AML-193 (cell line): ENCODE measurements at places on chromosomes 7 and 10.
A peak's percentile ranks its signal among the peaks of the same experiment; 100 is the strongest.

- DNase-seq: no peak
These were observed 639 bp downstream of the DYDC2 start for GRCh38 chr10:80356989-80357850.

GRCh38 chr10:67602268-67602950 lies 93.6 kb downstream of the CTNNA3 start:
- no peak for DNase-seq

DNA sequence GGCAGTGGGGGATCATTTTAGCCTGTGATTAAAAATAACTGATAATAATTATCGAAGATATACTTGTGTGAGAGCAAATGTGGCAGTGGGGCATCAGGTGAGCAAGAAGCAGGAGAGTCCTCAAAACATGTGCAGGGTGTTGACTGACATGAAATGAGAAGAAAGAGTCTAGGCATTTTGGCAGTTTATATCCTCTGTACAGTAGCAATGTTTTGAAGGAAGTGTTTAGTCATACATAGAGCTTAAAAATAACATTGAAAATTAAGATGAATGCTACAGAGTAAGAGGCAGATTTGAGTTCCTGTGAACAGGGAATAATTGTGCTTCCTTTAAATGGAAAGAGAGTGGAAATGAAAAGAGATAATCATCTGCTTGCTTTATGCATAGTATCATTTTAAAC lies 47.4 kb downstream of the VPS50 start:
- no peak for DNase-seq

DNA sequence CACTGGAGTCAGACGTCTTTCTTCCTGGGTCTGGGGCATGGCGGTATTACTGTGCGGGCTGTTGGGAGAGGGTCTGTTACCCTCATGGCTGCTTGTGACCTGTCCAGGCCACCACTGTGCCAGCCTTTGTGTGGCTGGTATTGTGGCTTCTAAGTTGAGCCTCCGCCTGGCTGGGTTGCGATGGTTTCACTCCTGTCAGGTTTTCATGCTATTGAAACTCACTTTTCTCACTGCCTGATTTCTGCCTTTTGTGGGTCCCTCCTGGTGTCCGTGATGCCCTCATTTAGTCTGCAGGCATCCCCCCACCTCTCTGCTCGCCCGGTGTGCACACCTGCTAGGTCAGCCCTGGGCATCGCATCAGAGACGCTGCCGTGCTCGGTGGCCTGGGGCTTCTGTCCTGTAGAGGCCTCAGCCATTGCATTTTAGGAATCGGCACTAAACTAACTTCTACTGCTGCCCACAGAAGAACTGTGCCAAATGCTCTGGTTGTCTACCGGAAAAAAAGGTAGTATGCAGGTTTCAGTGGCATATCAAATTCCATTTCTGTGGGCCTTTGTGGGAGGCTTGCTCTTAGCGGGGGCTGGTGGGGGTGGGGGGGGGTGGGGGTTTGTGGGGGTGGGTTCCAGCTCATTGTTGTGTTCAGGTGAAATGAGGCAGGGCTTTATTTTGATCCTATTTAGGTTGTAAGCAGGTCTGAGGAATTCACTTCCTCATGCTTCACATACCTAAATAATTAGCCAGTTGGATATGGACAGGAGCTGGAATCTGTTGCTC lies 64.3 kb downstream of the MGMT start:
- no peak for DNase-seq

- DNase-seq: no peak
These were observed 186.6 kb upstream of the PDE1C start for GRCh38 chr7:32256811-32257210.

DNA sequence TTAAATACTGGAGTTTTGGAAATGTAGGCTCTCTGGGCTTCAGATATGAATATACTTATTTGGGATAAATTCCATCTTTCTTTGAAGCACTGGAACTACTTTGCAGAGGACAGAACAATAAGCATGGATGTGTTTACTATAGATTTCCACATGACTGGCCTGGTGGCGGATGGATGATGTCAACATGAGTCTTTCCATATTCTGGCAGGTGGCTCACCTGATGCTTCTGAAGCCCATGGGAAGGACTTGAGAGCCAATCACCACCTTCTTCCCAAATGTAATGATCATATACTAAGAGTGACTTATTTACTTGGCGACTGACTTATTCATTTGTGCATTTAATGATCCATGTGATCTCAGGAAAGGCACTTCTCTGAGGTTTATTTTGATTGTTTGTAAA lies 110.5 kb downstream of the FANK1 start:
- DNase-seq: no peak

- DNase-seq: no peak
These were observed 31.4 kb upstream of the ENO4 start for GRCh38 chr10:116817780-116818343.

DNA sequence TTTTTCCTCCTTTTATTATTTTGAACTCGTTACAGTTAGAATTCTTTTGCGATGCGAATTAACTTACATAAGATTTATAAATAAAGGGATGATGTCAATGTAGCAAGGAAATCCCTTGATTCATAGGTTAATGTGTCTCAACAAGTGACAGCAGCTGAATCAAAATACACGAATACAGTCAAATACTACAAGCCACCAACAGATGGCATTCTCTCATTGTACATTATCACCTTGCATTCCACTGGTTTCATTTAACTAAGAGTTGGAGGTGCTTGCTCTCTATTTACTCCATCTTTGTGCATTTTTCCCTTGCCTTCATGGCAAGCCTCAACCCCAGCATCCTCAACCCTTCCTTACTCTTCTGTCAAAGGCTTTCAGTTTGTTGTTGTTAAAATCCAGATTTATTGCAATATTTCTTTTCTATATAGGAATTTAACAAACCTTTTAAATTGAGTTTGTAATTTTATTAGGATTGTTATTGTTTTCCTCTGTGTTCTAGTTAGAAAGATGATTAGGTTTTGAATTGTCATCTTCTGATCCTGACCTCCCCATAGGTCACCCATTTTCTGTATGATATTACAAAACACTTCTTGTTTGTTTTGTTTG lies 78.3 kb downstream of the SLC25A40 start:
- DNase-seq: peak; percentile 54
